Endothelial cell of umbilical vein (primary cell): ENCODE measurements at places on chromosomes 5 and 9.
A peak's percentile ranks its signal among the peaks of the same experiment; 100 is the strongest.

DNA sequence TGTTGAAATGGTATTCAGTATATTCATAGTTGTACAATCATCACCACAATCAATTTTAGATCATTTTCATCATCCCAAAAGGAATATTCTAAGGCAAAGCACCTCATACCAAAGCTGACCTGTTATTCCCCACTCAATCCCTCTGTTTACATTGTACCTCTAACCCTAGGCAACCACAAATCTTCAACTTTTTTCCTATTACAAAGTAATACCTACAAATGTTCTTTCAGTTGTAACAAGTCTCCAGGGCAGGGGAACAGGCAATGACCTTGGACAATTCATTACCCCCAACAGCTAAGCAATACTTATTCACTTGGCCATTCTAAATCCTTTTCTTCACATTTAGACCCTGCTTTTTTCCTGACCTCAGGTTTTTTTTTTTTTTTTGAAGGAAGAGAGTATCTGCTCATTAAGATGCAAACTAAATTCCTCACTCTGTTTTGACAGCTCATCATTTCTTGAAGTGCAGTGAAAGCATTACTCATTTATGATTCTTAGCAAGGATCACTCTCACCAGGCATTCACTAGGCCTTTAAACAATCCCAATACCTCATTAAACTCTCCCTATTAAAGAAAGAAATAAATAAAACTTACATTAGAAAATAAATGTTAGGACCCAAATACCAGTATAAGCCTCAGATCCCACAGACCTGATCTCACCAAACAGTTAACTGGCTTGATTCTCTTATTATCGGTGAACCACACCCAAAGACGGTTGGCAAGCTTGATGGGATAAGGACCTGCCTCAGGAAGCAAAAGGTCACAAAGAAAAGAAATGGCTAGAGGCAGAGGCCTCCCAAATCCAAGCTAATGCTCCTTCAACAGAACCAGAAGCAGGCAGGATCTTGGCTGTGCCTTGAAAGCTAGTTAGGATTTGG, 15.3 kb downstream of the MTMR12 start:
- no peak for DNase-seq

DNA sequence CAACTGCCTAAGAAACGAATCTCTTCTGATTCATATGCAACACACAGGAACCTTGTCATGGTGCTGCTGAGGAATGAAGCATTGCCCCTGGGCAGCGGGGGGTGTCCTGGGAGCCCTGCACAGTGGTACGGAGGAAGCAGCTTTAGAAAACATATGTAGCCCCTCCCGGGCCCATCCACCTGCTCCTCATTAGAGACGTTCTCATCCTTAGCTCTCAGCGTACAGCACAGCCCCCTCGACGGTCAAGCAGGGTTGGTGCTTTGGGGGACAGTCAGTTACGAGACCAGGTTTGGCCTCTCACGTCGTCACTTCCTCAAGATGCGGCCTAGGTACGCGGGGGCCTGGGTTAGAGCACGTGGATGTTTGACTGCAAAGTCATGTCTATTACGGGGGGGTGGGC, 28.4 kb upstream of the LAMC3 start:
- no peak for DNase-seq

DNA sequence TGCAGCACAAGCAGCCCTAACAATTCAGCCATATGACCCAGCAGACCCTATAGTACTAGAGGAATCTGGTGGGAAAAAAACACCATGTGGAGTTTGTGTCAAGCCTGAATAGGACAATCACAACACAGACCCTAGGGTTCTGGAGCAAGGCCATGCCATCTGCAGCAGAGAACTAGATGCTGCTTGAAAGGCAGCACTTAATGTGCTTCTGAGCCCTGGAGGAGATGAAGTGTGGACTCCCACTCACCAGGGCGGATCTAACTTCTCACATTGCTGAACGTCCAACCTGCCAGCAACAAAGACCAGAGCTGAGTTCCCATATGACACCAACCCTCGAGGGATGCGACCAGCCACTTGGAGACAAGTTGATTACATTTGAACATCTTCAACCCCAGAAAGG, 43.2 kb downstream of the GABBR2 start:
- DNase-seq, result no peak

- no peak for DNase-seq
Measured at GRCh38 chr5:66840511-66841013, 244.4 kb downstream of the MAST4 start.

- DNase-seq, result peak; percentile 56
Measured at GRCh38 chr9:127899128-127899943, at the start of gene ST6GALNAC6. TSS of gene ST6GALNAC6 (minus strand) at chr9:127899603. CDS start at chr9:127897981, 1,622 bp downstream.

- DNase-seq, result no peak
Measured at GRCh38 chr5:120761986-120762385, 297.9 kb downstream of the PRR16 start.

- no peak for DNase-seq
Measured at GRCh38 chr5:61496860-61497259, 164.8 kb downstream of the ZSWIM6 start.

GRCh38 chr5:113510836-113511451, 2.5 kb upstream of the YTHDC2 start:
- DNase-seq, result peak; percentile 68

DNA sequence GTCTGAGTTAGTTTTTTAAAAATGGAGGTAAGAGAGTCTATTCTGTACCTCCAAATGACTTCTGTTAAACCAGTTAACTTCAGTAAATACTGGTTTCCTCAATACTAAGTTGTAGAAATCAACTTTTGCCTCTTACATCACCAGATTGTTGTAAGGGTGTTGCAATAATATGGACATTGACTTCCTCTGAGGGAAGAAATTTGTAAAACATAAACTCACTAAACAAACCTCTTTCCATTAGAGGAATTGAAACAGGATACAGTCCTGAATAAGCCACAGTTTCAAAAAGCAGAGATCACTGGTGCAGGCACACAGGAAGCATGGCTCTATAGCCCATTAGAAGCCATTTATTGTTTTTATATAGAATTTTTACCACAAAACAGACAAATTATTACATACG, 32.7 kb upstream of the SLCO6A1 start:
- DNase-seq, result no peak

GRCh38 chr9:21984101-21984500, 10.1 kb downstream of the CDKN2A start:
- no peak for DNase-seq

DNA sequence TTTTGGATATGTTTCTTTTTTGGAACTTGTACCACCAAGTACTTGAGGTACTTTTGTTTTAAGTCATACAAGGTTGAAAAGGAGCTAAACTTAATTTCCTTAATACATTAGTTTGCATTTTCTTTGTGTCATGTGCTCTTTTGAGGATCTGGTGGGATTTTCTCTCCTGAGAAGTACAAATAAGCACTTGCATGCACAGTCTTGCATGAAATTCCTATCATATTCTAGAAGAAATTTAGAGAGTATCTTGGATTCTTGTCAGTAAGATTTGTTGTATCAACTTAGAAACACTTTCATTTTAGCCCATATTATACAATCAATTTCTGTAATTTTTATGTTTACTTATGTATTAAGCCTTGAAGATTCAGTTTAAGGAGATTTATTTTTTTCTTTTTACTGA, 64.9 kb downstream of the CCNH start:
- no peak for DNase-seq

DNA sequence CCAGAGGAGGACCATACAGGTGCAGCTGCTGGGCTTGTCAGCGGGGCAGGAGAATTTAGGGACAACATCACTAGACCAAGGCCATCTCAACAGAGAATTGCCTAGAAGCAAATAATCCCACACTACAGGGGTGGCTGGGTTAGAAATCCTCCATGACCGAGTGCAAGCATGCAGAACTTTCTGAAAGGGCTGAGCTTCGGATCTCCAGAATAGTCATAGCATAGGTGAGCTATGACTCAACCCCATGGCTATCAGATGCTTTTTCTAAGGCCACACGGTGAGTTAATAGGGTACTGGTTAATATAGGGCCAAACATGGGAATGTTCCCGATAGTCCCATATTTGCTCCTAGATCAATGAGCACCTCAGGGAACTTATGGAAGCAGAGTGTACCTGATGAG, 4.2 kb downstream of the KCNIP1 start:
- no peak for DNase-seq

GRCh38 chr5:51731421-51732029, 348.3 kb downstream of the ISL1 start:
- DNase-seq, result peak; percentile 49

DNA sequence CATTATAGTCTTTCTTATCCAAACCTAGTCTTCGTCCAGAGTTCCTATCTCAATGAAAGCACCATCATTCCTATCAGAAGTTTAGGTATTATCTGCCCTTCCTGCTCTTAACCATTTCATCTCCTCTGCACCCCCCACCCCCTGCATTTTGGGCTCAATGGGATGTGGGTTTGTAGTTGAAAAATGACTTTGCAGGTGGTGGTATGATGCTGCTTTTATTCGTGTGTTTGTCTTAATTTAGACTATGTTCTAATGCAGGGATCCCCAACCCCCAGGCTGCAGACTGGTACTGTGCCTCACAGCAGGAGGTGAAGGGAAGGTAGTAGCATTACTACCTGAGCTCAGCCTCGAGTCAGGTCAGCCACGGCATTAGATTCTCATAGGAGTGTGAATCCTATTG, 49.4 kb upstream of the ZNF608 start:
- no peak for DNase-seq

GRCh38 chr5:154756009-154756867, 1.1 kb downstream of the LARP1 start:
- DNase-seq, result peak; percentile 46

- DNase-seq, result no peak
Measured at GRCh38 chr5:33008751-33009418, 297.8 kb downstream of the NPR3 start.

DNA sequence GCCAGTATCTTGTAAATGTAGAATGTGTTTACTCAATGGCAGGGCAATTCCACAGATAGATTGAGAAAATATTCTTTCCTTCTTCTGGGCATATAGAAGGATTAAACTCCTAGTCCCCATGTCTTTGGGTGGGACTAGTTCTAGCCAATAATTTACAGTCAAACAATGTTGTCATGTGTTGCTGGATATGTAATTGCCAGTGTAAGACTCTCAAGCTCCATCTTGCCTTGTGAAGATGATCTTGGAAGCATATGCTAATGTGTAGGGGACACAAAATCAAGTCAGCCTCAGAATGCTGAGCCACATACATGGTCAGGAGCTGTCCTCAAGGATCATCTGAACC, 386.9 kb downstream of the CETN3 start:
- DNase-seq, result no peak

- DNase-seq, result no peak
Measured at GRCh38 chr5:51997949-51998348, 614.7 kb downstream of the ISL1 start.
